Stimulated activated CD4-positive, alpha-beta T cell treated with anti-CD3 and anti-CD28 coated beads, Interleukin-1b, Interleukin-23, amount 100 ng/mL, for 1 hour (primary cell): ENCODE measurements at places on chromosomes 5 and 9.

- DNase-seq = no peak
Observed at GRCh38 chr5:143521846-143522400, 118.4 kb upstream of the NR3C1 start.

DNA sequence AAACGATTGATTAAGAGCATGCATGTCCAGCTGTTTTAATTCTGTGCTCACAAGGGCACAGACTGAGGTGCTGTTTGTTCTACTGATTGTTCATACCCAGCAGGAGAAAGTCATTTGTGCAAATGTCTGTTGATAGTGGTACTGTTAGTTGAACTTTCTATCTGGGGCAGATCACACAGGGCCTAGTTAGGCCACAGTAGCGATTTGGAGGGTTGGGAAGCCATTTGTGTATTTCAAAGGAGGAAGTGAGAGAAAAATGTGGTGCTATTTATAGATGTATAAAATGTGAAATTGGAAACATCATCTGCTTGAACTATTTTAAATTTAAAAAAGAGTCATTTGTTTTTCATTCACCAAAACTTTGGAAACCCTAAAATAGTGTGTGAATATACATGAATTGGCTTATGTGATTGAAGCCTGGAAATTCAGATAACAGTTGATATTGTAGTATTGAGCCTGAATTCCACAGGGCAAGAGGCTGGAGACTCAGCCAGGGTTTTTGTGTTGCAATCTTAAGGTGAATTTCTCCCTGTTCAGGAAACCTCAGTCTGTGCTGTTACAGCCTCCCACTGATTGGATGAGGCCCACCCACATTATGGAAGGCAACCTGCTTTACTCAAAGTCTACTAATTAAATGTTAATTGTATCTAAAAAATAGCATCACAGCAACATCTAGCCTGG is 162.0 kb upstream of the CDKN2B start:
- DNase-seq = no peak

DNA sequence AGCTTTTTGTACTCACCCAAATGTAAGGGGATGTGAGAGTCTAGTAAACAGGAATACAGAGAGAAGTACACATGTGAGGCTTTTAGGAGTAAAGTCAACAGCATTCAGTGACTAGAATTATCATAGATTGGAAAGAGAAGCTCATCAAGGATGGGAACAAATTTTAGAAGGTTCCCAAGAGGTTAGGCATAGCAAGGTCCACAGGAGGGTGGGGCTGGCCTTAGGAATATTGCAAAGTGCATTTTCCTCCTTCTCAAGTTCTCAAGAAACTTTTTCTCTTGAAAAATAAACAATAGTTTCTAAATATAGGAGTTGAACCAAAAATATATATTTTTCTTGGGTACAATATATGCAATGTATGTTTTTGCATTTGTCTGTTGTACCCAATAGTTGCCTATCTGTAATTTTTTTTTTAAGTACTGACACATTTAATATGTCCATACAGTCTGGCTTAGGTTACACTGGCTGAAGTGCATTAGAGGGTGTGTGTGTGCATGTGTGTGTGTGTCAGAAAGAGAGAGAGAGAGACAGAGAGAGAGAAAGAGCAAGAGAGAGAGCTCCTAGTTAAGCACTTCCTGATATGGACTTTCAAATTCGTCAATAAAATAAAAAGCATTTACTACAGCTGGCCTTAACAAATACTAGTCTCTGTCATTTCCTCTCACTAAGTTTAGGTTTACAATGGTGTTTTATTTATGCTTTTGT is 62.2 kb downstream of the SNX18 start:
- no peak for DNase-seq

DNA sequence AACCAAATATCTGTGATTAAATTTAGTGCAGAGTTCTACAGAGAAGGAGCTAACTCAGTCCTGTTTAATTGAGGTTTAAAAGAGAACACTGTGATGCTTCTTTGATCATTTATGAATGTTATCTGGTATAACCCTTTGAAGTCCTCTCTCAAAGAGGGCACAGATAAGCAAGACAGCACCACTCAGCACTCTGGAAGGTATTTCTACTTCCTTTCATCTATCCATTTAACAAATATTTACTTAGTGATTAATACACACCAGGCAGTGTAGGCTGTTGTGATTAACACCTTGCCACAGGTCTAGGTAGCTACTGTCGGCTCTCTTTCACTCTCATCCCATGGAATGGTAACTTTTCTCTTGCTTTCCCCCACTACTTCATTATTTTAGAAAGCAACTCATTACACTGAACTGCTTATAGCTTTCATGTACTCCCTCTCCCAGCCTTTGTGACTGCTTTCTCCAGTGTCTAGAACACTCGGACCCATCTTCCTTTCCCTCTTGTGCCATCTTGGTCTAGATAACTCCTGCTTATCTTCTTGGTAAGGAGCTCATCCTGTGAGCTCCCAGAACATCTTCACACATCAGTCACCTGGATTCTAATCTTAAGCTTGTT is 54.7 kb downstream of the GLDC start:
- DNase-seq = no peak

- DNase-seq = no peak
Observed at GRCh38 chr5:5586721-5587120, 164.2 kb downstream of the ICE1 start.

DNA sequence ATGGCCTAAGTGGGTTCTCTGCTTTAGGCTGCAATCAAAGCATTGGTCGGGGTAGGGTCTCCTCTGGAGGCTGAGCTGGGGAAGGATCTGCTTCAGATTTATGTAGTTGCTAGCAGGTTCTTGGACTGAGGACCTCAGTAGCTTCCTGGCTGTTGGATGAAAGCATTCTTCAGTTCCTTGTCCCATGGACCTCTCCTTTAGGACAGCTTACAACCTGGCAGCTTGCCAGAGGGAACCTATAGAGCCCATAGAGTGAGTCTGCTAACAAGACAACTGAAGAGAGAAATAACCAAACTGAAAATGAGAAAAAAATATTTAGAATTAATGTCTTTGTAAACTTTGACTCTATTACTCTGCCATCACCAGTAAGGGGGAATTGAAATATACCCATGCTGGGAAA is 12.4 kb downstream of the MRPS30 start:
- DNase-seq = no peak

- DNase-seq = no peak
Observed at GRCh38 chr5:23027331-23027730, 174.2 kb upstream of the CDH12 start.

DNA sequence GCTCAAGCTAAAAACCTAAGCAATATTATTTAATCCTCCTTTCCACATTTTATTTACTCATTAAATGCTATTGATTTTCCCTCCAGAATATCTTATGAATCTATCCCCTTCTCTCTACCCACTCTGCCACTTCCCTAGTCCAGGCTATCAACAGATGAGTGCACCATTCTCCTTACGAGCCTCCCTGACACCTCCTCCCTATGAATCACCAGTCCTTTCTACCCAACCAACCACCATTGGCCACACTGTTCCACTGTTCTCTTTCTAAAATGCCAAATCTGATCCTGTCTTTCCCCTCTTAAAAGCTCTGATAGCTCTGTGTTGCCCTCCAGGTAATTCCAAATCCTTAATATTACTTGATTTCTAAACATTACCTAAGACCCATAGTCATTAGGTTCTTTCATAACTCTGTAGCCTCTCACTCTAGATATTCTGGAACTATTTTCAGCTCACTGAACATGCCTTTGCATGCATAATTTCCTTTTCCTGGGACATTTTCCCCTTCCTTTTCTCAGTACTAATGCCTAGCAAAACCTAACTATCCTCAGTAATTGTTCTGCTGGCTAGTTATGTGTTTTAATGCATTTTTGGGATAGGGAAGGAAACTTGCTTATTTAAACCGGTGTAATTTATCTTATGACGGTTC is 126.3 kb downstream of the UNC13B start:
- DNase-seq = no peak

- no peak for DNase-seq
Observed at GRCh38 chr9:89501311-89501898, 3.5 kb upstream of the SEMA4D start.

GRCh38 chr9:99867968-99868367 is 38.5 kb upstream of the STX17 start:
- no peak for DNase-seq

GRCh38 chr9:5449521-5450358 is 602 bp upstream of the CD274 start:
- no peak for DNase-seq

DNA sequence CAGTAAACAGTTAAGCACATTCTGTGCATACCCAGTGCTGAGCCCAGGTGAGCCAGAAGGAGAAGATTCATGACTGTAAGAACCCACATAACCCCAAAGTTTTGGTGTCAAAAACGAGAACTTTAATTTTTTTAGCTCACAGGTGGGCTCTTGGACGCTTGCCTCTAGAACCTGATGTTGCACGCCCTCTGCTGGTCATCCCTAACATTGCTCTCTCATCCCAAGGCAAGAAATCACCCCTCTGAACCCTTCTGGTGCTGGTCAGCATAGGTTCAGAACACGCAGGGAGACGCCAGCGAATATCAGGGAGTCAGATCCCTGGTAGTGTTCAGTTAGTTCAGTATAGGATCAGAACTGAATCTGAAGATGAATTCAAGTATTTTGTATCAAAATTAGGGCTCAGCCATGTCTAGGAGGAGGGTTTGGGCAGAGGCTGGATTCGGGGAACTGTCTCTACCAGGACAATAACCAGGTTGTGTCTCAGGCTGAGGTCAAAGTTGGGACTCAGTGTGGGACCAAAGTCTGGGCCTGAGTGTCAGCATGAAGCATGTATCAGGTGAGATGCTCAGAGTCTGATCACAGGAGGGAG is 4.1 kb upstream of the DNAJB5 start:
- DNase-seq = no peak

DNA sequence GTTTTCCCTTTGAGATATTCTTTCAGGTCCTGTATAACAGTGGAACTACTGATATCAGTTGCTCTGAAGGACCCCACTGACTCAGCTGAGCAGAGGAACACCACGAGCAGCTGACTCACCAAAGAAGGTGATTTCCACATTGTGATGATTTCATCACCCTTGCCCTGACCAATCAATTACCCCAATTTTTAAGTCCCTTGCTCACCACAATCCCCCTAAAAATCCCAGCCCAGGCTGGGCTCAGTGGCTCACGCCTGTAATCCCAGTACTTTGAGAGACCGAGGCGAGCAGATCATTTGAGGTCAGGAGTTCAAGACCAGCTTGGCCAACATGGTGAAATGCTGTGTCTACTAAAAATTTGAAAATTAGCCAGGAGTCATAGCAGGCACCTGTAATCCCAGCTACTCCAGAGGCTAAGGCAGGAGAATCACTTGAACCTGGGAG is 125.3 kb upstream of the ABCA1 start:
- no peak for DNase-seq

DNA sequence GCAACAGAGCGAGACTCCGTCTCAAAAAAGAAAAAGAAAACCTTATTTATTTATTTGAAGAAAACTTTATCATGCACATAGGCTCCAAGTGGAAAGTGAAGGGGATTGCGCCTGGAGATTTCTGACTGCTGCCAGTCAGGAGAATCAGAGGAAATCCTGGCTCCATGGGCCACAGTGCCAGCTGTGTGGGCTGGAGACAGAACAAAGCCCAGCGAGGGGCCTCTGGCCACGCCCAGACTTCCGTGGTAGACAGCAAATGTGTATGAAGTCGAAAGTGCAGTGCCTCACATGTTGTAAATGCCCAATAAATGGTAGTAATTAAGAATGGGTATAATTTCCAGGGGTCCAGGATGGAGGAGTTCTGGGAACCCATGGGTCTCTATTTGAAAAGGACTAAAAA is 75.8 kb upstream of the WWC1 start:
- DNase-seq = no peak

DNA sequence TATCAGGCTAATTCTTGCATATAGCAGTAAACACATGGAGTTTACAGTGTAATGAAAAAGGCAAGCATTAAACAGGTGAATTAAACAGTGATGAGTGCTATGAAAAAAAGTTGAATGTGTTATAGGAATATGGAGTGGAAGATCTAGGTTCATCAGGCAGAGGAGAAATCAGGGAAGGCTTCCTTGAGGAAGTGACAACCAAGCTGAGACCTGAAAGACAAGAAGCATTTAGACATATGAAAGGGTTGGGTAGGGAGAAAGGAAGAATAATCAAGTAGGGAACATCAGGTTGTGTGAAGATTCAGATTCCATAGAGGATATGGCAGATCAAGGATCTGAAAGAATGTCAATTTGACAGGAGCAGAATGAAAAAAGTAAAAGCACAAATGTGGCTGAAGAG is 612.5 kb downstream of the PRELID2 start:
- DNase-seq = no peak

GRCh38 chr5:172076761-172077244 is 70.4 kb upstream of the FBXW11 start:
- no peak for DNase-seq

DNA sequence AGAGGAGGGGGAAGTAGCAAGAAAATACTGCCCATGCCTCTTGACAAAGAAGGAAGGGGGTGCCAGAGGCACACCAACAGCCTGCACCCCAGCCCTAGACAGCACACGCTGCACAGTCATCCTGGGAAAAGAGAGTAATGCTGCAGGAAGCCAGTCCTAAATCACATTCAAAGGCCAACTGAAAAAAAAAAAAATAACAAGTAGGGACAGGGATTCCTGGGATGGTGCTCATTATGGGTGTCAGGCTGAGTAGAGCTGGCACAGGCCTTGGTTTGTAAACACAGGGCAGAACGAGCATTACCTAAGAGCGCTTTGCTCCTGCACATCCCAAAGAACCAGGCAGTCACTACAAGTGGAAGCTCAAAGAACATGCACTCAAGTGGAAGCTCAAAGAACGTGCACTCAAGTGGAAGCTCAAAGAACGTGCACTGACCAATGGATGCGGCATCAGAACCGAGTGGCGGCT is 7.8 kb downstream of the RAPGEF1 start:
- DNase-seq = no peak

GRCh38 chr9:128159522-128159783 is 612 bp upstream of the BBLN start:
- peak; percentile 2 for DNase-seq

DNA sequence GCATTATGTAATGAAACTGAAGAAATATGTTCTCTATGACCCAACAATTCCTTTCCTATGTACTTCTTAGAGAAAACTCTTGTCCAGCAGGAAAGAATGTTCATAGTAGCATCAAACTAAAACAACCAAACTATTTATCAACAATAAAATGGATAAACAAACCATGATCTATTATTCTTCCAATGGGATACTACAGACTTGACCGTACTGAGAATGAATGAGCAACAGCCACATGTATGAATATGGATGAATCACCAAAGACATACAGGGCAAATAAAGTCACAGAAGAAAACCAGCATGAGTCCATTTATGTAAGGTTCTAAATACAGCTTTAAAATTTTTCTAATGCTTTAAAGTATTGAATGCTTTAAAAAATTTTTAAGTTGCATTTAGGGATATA is 73.6 kb upstream of the SUSD1 start:
- no peak for DNase-seq

DNA sequence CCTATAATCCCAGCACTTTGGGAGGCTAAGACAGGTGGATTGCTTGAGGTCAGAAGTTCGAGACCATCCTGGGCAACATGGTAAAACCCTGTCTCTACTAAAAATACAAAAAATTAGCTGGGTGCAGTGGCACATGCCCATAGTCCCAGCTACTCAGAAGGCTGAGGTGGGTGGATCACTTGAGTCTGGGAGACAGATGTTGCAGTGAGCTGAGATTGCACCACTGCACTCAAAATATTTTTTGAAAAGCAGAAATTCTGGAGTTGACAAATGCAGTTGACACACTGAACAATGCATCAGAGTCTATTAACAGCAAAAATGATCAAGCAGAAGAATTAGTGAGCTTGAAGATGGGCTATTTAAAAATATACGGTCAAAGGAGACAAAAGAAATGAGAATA is 35.5 kb downstream of the NDUFAF2 start:
- DNase-seq = no peak

- DNase-seq = no peak
Observed at GRCh38 chr5:157020511-157021222, 38.2 kb downstream of the HAVCR1 start.
